Aorta (tissue), 5 donors: ENCODE measurements at places on chromosomes 1 and 21. TPM values are rescaled to one million over a fixed set of nuclear protein-coding genes. Genes with fewer than 3 reads are reported as not detected.

Gene ASB17
- total RNA-seq, result not detected

Gene PCP4L1
- 1.2 TPM for total RNA-seq

Gene ZNF695
- total RNA-seq, result not detected

- DNase-seq, result no peak
Observed at GRCh38 chr1:55369474-55369873, 154.3 kb upstream of the USP24 start.

DNA sequence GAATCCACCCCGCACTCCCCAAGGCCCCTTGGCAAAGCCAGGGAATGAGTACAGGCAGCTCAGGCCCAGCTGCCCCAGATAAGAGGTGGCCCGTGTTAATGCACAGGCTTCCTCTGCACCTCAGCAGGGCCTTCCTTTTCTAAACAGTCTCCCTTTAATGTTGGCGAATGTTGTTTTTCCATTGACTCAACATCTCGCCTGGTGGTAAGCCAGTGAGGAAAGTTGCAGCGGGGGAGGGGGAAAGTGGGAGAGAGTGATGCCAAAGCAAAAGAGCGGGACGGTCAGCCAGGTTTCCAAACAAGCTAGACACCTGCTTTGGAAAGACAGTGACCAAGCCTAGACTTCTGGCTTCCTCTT lies 10.3 kb upstream of the PROX1 start:
- DNase-seq, result no peak

DNA sequence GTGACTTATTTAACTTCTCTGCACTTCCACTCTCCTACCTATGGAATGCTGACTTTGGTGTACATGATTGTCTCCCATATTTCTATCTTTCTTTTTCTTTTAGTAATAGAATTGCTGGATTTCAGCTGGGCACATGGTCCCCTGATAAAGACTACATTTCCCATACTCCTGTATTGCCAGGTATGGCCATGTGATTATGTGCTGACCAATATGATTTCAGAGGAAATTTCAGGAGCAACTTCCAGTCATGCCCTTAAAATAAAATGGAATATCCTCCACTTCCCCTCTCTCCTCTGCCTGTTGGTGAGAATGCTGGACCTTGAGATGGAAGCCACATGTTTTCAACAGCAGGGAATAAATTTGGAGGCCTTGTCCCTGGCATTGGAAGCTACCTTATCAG lies 130.7 kb upstream of the IGSF21 start:
- no peak for DNase-seq

- DNase-seq, result peak; percentile 66
Observed at GRCh38 chr1:212012034-212012740, 23.2 kb downstream of the INTS7 start.
